ENCODE measurements at places on chromosomes 16 and 17. TPM values are rescaled to one million over a fixed set of nuclear protein-coding genes. Genes with fewer than 3 reads are reported as not detected.

The CD300A gene
- 1.7 TPM for polyA plus RNA-seq

DNA sequence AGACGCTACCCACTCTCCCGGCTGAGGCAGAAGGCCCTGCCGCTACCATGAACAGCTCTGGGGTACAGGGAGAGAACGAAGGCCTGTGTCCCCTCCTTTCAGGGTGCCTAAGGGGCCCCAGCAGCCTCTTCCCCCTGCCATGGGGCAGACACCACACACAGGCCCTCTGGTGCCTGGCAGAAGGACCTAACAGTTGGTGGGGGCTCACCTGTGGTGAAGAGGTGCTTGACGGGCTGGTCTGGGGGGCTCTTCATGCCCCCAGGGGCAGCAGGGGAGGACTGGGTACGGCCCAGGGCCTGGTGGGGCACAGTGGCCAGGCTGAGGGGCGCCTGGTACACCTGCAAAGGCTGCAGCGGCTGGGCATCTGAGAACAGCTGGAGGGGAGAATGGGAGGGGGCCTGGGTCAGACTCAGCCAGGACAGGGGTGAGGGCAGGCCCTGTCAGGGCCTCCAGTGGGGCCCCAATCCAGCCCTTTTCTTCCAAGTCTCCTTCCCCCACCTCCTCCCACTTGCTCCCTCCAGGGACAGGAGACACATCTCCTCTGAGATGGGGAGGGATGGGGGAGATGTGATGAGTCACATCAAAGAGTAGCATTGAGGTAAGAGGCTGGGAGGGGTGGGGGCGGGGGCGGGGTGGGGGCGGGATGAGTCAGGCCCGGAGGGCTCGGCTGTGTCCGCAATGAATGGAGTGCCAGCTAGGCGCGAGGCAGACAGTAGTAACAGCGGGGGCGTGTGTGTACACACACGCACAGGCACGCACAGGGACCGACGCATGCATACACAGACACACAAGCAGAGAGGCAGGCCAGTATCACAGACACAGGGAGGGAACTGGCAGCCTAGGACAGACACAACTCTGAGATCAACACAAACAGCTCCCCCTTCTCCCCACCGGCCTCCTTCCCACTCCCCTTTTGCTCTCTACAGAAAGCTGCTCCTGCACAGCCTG is 16.1 kb downstream of the G6PC3 start:
- no peak for DNase-seq

DNA sequence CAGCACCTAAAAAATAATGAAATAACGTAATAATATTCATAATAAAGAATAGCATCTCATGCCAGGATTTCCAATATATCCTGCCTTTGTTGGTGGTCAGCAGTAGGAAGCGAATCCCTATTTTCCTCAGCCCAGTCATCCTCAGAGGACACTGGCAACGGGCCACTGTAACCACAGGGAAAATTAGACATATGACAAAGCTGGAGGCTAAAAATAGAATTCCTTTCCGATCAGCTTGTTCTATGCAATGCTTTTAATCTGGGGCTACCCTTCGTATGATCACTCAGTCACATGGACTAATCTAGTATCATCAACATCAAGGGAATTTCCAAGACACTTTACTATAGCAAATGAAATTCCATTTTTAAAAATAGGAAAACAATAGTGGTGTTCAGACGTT is 246.9 kb upstream of the KCNJ16 start:
- DNase-seq: no peak

The ESRP2 gene
- 0.94 TPM for polyA plus RNA-seq

DNA sequence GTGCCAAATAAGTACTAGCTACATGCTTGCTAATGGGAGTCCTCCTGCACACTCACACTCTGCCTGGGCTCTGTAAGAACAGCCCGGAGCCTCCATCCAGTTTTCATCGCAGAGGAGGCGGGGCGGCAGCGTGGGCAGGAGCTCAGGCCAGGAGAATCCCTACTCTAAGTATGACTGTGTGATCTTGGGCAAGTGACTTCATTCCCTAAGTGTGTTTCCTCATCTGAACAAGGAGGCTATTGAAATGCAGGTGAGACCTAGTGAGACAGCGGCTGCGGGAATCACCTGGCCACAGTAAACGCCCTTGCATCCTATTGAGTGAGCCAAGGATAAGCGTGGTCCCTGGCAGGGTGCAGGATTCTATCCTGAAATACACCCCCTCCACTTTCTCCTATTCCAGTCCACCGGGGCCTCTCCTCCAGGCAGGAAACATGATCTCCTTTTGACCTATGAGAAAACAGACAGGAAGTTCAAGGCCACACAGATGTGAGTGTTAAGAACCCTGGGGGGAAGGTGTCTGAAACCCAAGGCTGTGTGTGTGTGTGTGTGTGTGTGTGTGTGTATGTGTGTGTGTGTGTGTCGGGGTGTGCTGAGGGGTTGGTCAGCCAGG is 5.2 kb upstream of the RAI1 start:
- no peak for DNase-seq

- no peak for DNase-seq
These were observed 91.8 kb upstream of the CLEC18A start for GRCh38 chr16:69859105-69859989.

DNA sequence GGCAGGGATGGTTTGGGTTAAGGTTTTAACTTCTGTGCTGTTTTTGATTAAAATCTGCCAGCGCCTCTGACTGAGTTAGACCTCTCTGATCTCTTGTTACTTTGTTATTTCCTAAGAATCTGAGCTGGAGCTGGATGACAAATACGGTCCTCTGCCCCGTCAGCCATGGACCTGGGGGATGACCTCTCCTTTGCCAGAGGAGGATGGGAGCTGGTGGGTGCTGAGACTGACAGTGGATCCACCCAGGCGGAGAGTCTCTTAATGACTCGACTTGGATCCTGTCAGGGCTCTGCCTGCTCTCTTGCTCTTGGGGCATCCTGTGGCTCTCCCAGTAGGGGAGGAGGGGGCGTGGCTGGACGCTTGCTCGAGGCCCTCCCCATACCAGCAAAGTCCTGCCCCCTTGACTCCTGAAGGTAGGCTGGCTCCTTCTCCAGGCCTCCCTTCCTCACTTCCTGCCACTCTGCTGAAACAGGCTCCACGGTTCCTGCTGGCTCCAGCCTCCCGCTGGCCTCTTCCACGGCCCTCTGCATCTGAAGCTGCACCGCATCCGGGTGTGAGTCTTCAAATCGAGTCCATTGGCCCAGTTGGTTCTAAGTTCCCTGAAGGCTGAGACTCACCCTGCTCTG is 24.8 kb upstream of the MAP3K14 start:
- no peak for DNase-seq

The JPH3 gene
- polyA plus RNA-seq: 0.69 TPM

The CORO1A gene
- polyA plus RNA-seq: 8.1 TPM

DNA sequence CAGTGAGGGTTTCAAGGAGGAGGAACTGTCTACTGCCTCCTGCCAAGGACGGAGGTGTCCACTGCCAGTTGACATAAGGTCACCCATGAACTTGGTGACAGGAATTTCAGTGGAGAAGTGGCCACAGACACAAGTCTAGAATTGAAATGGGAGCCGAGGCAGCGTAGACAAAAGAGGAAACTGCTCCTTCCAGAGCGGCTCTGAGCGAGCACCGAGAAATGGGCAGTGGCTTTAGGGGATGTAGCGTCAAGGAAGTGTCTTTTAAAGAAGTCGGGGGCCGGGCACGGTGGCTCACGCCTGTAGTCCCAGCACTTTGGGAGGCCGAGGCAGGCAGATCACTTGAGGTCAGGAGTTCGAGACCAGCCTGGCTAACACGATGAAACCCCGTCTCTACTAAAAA is 3.1 kb upstream of the SERPINF1 start:
- no peak for DNase-seq

DNA sequence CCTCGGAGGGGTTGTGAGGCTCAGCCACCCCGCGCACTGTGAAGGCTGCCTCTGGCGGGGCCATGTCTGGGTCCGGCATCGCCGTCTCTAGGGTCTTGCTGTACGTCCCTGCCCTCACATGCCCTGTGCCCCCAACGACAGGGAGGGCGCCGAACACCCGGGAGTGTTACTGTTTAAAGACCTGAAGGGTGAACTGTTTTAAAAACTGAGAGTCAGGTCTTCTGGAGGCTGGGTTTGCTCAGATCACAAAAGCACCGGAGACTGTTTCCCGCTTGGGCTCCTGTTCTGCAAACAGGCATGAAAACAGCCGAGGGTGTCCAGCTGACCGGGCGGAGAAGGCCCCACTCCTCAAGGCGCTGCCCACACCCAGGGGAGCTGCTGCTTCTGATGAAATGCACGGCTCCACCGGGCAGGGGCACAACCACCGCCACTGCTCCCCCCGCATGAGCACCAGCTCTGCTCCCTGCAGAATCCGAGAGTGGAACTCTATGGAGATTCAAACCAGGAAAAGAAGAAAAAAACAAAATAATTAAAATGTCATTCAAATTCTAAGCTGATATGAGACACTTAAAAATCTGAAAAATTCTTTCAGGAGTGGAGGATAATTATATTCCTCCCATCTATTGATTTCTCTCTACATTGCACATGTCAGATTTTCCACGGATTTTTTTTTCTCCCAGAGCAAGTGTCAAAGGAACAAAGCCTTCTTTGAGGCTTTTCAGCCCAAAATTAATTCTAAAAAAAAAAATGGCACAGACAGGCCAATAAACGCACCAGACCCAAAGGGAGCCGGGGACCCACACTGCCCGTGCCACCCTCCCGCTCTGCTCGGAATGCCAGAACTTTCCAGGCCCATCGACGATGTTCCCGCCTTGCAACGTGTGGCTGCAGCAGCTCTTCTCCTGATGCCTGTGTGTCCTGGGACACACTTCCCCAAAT is 74.3 kb downstream of the LMF1 start:
- DNase-seq: no peak

DNA sequence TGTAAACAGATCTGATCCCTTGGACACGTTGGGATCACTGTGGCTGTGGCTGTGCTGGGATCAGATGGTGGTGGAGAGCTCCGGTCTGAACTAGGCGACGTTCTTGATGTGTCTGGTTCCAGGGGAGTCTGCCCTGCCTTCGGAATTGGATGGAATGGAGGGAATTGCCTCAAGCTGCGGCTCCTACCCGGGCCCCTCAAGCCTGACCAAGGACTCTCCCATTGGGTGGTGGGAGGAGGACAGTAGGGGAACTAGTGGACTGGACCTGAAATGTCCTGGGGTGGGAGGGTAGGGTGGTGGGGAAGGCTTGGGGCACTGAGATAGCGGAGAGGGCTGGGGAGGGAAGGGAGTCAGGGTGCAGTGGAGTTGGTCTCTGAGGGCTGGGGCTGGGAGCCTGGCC is 3.2 kb upstream of the UBALD1 start:
- DNase-seq: no peak

All from left renal pelvis (tissue), 4 donors.